T-helper 1 cell (primary cell): ENCODE measurements at places on chromosomes 12 and 14.

DNA sequence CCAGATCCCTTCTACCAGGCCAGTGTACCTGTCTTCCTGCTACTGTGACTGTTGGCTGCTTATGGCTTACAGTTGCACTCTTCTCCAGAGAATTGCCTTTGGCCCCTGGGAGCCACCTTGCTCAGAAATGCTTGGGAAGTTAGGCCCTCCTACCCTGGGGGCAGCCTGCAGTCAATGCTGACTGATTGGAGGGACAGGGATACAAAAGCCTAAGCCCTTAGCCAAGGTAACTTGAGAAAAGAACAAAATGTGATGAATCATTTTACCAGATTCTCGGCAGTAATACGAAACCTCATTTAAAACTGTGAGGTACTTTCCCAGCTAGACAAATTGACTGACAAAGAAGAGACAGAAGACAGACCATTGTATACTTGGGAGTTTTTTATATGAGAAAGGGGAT, 47.3 kb downstream of the PTCSC3 start:
- DNase-seq, result no peak

DNA sequence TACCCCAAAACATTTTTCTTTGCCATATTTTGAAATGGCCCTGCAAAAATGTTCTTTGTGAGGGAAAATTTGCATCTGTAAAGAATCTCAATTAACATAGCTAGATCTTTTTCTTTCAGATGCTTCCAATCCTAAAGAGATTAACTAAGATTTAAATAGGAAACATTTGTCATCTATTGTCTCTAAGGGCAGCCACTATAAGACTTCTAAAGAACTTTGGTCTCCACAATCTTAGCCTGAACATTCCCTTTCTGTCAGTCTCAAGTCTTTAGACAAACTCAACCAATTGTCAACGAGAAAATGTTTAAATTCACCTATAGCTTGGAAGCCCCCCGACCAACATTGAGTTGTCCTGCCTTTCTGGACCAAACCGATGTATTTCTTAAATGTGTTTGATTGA, 71.1 kb upstream of the RASSF8 start:
- DNase-seq, result no peak

DNA sequence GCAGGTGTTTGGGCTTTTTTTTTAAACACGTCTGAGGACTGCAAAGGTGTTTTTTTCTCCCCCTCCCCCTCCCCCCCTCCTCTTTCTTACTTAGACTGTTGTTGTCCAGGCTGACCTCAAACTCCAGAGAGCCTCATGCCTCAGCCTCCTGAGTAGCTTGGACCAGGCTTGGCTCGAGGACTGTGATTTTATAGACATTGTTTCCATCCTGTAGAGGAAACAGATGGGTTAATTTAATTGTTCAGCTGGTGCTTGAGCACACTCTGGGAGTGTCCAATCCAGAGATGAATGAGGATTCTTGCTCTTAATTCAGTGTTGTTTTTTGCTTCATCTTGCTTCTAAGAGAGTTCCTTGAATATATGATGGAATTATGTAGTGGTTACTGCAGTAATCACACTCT, 42.1 kb downstream of the RASSF3 start:
- DNase-seq, result no peak

- no peak for DNase-seq
These were observed 46.9 kb upstream of the MDM1 start for GRCh38 chr12:68378872-68379606.

GRCh38 chr12:80829767-80830166, 108.0 kb downstream of the LIN7A start:
- DNase-seq, result no peak

GRCh38 chr12:107512391-107512790, 173.2 kb upstream of the PWP1 start:
- DNase-seq, result no peak

- DNase-seq, result peak; percentile 10
These were observed 24.1 kb downstream of the NUP37 start for GRCh38 chr12:102095677-102096263.

GRCh38 chr14:24392325-24393091, 6.3 kb upstream of the NYNRIN start:
- no peak for DNase-seq

- DNase-seq, result no peak
These were observed 32.8 kb downstream of the ABCD2 start for GRCh38 chr12:39586816-39587215.

DNA sequence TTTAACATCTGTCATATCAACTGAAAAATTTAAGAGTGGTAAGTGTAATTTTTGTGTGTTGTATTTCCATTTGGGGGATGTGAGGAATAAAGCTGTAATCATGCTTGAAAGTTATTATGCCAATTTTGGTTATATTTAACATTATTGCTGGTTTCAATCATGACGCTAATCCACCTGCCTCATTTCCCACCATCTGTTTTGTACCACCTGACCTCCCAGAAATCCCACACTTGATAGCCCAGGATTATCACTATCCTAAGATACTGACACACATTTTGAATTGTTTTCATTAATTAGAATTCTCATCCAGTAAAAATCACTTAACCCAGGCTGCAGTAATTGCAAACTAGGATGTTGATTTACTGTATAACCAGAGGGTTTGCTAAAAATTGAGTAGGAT, 1119.8 kb downstream of the AACS start:
- DNase-seq, result no peak

GRCh38 chr14:63454436-63454835, 88.7 kb downstream of the PPP2R5E start:
- DNase-seq, result no peak

- DNase-seq, result no peak
These were observed 13.5 kb downstream of the TCL1A start for GRCh38 chr14:95700221-95700976.

GRCh38 chr12:1869145-1869544, 48.8 kb downstream of the LRTM2 start:
- DNase-seq, result no peak

DNA sequence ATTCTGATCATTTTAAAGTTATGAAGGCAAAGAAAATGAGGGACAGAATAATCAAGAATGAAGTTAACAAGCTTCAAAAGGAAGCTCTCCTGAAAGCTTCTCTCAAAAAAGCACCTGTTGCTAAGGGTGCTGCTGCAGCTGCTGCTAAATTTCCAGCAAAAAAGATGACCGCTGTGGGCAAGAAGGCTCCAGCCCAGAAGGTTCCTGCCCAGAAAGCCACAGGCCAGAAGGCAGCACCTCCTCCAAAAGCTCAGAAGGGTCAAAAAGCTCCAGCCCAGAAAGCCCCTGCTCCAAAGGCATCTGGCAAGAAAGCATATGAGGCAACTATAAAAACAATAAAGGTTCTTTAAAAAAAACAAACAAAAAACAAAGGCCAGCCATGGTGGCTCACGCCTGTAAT, 52.7 kb upstream of the NR2C1 start:
- no peak for DNase-seq

DNA sequence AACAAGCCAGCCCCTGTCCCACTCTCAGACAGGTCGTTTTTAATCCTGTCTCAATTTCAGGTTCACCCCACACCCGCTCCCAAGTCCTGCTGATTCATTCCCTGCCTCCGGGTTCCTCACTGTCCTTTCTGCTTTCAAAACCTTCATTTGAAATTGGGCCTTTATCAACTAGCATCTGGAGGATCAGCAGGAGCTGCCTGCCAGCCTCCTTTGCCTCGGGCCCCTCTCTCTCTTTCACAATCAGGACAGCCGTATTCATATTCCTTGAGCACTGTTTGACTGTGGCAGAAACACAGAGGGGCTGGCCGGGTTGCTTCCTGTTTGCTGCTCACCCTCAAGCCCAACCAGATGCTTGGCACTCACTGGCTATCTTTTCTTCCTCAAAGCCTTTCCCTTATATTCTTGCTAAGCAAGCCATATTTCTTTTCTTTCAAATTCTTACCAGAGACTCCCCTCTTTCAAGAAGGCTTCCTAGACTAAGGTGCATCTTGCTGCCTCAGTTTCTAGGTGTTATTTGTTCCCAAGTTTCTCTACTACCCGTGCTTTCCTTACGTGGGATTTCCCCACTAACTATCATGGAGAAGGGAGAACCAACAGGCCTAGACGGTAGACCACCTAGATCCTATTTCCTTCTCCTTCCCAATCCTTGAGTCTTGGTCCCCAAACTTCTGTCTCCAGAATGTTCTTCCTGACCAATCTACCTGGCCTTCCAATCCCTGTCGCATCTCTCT, 3.0 kb downstream of the GALNT6 start:
- DNase-seq, result no peak

DNA sequence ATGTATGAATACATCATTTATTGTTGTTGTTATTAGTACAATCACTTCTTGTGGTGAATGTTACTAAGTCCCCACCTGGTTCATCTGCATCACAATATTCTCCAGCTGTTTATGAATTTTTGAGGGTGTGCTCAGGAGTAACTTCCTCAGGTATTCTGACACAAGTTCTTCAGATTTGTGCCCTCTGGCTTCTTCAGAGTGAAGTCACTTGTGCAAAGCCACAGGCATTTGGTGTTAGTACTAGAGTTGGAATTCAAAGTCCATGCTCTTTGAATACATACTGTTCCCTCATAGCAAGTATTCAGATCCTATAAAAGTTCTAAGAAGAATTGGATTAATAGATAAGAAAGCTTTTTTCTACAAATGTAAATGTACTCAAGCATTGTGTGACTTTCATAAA, 150.3 kb upstream of the AVPR1A start:
- DNase-seq, result no peak

DNA sequence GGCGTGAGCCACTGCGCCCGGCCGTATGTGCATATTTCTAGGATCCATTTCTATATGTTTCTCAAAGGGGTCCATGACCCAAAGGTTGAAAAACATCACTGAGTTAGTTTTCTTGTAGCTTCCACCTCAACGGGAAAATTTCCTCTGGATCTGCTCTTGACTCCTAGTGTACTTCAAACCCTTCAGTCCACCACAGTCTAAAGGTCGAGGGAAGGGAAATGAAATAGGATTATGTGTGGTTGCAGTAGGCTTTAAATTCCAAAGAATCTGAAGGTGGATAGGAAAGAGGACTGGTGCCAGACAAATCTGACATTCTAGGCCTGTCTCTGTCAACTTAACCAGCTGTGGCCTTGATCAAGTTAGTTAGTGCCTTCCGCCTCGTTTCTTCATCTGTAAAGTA, 1.7 kb upstream of the SUOX start:
- no peak for DNase-seq

DNA sequence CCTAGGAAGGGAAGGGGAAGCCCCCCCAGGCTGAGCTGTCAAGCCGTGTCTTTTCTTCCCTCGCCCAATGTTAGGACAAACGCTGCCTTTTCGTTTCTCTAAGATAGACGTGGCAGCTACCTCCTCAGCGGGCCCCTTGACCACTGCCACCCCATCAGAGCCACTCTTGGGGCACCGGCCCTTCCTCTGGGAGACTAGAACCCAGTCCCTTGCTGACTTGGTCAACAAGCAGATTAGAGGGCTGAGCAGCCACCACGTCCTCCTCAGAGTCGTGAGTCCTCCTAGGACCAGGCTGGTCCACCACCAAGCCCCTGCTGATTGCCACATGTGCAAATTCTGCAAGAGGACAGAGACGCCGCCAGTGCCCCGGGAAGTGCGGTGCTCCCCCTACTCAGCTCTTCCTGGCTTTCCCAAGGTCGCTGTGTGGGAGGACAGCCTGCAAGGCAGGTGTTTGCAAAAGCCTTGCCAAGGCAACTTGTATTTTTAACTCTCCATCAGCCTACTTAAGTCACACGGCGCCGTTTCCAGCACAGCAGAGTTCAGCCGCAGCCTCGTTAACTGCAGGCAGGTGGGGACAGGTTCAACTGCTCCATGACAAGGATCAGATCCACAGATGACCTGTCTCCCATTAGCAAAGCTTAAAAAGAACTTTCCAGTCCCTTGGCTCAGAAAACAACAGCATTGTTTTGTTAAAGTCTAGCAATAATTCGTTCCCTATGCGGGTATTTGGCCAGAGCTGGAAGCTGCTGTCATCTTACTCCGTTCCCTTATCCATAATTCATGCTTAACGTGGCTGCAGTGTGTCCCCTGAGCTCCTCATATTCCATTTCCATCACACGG, 65.6 kb downstream of the TESC start:
- DNase-seq, result no peak

DNA sequence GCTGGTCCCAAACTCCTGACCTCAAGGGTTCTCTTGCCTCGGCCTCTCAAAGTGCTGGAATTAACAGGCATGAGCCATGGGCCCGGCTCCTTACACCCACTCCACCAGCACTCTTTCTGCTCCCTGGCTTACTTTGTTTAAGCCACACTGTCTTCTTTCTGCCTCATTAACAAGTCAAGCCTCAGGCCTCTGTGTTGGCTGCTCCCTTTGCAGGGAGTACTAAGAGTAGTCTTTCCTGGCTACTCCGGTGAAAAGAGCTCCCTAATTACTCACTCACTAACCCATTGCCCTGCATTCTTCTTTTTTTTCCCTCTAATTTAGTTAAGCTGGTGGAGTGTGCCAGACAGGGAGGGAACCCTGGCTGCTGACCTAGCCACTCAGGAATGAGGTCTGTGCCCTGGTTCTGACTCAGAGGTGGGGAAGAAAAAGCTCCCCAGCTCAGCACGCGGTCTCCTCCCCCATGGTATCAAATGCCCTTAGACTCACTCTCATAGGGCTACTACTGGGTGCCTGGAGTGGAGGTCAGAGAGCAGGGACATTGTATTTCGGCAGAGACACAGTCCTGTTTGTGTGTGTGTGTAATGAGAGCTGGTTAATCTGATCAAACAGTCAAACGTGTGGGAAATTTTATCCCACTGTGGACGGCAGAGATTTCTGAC, 19.8 kb downstream of the GALNT6 start:
- DNase-seq, result no peak

- no peak for DNase-seq
These were observed 27.6 kb upstream of the GALNT9 start for GRCh38 chr12:132356691-132357622.

GRCh38 chr12:67364228-67364627, 95.1 kb downstream of the CAND1 start:
- DNase-seq, result no peak

- no peak for DNase-seq
These were observed 41.7 kb downstream of the NPAS3 start for GRCh38 chr14:32980178-32980901.

GRCh38 chr14:45060551-45060950, 23.4 kb upstream of the PRPF39 start:
- no peak for DNase-seq

DNA sequence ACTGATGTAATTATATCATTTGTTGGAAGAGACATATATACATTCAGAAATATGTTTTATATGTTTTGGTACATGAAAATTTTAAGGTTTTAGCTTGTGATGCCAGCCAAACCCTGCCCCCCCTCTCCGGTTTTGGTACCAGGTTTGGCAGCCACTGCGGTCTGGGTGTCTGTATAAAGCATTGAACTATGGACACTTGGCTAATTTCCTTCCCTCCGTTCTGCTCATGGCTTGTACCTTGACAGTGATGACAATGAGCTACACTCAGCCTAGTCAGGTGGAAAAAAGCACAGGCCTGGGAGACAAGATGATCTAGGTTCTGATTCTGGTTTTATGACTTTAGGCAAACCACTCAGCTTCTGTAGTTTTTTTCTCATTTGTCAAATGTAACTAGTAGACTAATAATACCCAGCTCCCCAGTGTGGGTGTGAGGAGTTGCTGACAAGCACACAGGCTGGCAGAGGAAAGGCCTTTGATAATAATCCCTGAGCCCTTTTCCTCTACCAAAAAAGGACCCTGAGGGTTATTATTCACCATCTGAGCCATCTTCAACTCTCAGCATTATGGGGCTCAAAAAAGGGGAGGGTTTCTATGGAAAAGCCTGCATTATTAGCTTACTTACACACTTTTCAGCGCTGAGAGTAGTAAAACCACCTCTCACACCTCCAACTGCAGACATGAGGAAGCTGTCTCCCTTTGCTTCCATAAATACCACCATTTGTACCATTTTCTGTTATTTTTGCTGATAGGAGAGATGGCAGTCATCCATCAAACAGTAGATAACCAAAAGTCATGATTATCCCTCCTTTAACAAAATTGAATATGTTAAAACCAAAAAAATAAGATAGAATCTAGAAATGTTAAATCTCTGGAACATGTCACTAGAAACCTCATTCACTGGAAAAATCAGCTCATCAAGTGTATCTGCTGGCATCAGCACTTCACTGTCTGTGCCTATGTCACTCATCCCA, 76.3 kb upstream of the PSMC1 start:
- DNase-seq, result no peak
